NCI-H1417 treated with DMSO at 0.1 percent for 48 hours (cell line): ENCODE measurements at places on chromosomes 4 and X.

DNA sequence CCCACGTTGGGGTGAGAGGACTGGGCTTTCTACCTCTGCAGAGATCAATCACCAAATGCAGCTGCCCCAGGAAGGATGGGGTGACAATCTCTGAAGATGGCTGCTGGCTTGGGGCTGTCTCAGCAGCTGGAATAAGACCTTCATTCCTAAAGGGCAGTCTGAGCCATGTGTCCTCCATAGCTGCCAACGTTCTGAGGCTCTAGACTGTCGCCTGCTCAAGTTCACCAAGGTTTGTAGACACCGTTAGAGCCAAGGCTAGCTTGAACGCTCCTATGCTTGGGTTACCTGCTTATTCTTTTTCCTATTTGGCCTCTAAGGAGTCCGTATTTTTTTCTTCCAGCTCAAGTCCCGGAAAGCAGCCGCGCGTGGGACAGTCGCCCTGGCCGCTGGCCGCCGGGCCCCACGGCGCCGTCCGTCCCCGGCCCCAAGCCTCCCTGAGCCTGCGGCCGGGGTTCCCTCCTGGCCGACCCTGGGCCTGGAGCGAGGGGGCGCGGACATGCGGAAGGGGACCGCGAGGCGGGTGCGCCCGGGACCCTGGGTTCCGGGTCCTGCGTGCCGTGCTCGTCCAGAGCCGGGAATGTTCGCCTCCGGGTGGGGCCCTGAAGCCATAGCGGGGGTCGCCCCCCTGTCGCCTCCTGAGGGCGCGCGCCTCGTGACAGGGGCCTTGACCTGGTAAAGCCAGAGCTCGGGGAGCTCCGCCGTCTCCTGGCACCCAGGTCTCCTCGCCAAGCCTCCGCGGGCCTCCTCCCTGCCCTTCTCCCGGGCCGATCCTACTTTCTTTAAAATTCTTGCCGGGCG lies 23.3 kb downstream of the MRFAP1 start:
- DNase-seq = no peak

- DNase-seq = no peak
Measured at GRCh38 chr4:150007512-150007911, 70.7 kb upstream of the DCLK2 start.

- no peak for DNase-seq
Measured at GRCh38 chrX:2261831-2262667, 238.7 kb downstream of the DHRSX start.

DNA sequence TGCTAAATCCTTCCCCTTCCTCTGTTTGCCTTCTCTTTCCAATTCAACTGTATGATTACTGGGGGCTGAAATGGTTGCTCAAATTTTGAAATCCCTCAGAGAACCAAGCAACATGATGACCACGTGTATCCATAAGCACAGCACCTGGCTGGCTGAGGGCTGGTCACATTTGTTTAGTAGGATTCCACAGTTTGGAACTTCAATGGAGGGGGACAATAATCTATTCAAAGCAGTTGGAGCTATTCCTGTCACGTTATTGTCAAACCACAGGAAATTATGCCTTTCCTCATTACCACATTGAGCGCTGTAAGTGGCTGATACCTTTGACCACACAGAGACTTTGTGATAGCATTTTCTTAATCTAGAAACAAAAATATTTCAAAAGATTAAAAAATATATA lies 7.0 kb downstream of the TMSB4X start:
- DNase-seq = no peak

DNA sequence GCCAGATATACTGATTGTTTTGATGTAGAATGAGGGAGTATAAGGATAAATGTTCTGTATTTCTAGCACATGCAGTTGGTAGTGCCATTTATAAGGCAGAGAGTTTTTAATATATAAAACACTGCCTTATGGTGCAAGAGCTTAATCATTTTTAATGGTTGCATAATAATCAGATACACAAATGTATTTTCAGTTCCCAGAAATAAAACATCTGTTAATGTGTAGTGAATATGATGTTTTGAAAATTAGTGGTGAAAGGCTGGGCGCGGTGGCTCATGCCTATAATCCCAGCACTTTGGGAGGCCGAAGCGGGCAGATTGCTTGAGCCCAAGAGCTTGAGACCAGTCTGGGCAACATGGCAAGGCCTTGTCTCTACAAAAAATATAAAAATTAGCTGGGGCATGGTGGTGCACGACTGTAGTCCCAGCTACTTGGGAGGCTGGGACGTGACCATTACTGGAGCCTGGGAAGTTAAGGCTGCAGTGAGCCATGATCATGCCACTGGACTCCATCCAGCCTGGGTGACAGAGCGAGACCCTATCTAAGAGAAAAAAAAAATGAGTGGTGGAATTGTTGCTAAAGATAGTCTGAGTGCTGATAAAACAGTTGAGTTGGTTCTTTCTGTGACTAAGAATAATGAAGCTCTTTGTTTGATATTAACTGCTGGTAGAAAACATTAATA lies 29.3 kb downstream of the CLCN3 start:
- DNase-seq = no peak

DNA sequence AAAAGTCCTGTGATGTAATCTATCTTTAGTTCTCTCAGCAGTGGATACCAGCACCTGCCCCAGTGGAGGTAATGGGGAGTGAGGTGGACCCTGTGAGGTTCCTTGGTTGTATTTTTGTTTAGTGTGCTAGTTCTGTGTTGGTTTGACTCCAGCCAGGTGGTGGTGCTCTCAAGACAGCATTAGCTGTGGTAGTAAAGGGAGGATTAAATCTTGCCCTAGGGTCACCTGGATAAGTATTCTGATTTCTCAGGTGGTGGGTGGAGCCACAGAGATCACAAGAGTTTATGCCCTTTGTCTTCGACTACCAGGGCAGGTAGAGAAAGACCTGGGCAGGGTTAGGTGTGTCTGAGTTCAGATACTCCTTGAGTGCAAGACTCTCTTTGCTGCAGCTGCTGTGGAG lies 176.3 kb upstream of the EDA2R start:
- DNase-seq = no peak

GRCh38 chr4:93368968-93369367 lies 459.6 kb upstream of the ATOH1 start:
- DNase-seq = no peak

DNA sequence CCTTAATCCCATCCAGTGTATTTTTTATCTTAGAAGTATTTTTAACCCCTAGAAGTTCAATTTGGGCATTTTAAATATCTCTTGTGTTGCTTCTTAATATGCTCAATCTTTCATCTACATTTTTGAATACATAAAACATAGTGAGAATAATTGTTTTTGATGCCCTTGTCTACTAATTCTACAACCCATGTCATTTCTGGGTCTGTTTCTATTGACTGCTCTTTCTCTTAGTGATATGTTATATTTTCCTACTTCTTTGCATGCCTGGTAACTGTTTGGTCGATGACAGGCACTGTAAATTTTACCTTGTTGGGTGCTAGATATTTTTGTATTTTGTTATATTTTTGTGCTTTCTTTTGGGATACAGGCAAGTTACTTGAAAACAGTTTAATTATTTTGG lies 56.3 kb downstream of the CYTL1 start:
- no peak for DNase-seq

GRCh38 chr4:89535251-89535650 lies 227.7 kb upstream of the GPRIN3 start:
- DNase-seq = no peak

GRCh38 chrX:13265111-13265510 lies 54.7 kb downstream of the ATXN3L start:
- no peak for DNase-seq

DNA sequence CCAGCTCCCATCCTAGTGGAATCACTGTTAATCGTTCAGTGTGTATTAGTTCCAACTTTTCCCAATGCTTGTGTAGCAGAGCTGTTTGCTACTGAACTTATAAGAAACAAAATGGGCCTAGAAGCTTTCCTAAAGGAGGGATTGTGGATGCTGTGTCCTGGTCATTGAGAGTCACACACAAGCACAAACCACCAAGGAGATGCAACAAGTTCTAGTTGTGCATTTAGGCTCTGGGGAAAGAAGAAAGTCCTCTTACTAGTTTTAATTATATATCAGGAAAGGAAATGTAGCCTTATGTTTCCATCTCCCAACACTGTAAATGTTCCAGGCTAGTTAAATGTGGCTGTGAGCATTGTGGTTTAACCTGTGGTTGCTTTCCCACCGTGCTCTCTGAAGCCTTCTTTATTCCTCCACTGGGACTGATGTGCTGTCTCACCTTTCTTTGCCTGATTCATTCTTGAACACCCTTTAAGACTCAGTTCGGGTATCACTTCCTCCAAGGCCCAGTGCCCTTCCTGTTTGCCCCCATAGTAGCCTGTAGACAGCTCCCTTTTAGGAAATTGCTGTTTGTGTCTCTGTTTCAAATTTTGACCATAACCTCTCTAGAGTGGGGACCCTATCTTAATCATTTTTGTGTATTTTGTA lies 34.3 kb downstream of the ATP10D start:
- no peak for DNase-seq

GRCh38 chrX:130086447-130087206 lies 23.7 kb downstream of the ELF4 start:
- DNase-seq = no peak

GRCh38 chr4:125316401-125316790 lies 1.6 kb downstream of the FAT4 start:
- DNase-seq = no peak
